ENCODE measurements at places on chromosomes 13 and 19.

DNA sequence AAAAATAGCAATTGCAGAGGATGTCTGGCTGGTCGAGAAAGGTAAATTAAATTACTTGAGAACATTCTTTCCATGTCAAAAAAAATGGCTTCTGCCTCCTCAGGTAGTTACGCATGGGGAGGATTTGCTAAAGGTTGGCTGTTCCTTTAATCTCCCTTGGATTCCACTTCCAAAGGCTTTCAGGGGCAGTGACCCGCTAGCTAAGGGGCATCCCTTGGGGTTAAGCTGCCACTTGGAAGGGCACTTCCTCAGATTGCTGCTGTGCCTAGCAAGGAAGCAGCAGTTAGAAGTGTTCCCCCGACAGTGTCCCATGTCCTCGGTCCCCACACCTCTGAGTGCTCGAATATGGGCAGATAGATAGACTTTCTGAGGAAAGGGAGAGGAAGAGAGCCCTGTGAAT, 108.5 kb downstream of the RGCC start:
- no peak for DNase-seq

DNA sequence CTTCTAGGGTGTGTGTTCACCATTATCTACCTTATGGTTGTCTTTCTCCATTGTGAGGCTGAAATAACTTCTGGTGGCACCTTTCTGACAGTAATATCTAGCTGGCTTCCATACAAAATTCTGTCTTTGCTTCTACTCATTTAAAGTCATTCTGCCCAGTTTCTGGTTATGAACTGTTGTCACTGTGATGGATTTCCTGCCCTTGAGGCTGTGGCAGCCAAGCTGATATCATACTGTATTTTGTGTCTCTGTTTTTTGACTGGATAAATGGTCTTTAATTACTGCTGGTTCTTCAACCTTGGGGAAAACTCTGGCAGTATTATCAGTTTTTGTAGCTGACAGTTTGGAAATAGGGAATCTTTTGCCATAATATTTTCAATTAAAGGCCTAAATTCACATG, 233.4 kb downstream of the GPC6 start:
- DNase-seq, result no peak

GRCh38 chr13:112702986-112703379, 13.1 kb downstream of the ATP11A start:
- no peak for DNase-seq

DNA sequence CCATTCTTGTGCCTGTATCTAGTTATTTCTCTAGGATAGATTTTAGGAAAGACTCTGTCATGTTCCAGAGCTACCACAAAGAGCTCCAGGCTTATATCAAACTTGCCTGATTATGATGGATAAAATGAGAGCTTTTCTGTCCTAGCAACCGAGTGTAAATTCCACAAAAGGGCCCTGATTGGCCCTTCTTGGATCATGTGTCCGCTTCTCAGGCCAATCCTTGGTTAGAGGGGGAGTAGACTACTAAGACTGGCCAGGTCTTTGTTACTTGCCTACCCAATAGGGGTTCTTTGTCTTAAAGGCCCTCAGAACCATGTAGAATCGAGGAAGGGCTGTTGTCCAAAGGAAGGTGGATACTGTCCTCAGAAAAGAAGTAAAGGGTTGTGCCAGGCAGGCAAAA, 2.4 kb downstream of the DHX34 start:
- no peak for DNase-seq

GRCh38 chr19:56351208-56351607, 36.6 kb upstream of the ZSCAN5A start:
- no peak for DNase-seq

DNA sequence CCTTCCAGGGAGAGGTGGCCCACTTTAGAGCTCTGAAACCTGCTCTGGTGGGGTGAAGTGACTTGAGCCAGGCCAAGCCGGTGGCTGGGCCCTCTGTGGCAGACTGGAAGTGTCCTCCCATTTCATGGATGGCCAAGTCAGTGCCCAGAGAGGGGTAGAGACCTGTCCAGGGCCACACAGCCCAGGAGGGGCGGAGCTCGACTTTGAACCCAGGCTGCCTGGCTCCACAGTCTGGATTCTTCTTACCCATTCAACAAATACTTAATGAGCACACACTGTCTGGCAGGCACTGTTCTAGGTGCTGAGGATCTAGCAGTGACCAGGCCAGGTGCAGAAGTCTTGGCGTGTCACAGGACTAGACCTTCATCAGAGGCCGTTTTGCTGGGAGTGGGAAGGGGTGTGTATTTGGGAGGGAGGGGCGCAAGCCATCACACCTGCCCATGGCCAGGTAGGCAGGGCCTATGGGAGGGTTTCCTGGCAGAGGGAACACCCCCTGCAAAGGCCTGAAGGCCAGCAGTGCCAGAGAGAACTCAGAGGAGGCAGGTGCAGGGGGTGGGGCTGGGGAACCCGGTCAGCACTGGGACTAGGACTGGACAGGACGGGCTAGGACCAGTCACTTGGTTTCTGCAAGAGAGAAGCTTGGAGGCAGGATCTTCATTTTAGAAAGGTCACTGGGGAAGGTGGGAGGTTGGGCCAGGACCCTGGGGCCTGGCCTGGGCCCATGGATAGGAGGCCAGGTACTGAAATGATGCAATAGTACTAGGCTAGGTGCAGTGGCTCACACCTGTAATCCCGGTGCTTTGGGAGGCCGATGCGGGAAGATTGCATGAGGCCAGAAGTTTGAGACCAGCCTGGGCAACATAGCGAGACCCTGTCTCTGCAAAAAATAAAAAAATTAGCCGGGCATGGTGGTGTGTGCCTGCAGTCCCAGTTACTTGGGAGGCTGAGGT, 31.8 kb downstream of the DNM2 start:
- no peak for DNase-seq

- no peak for DNase-seq
These were observed 305.2 kb downstream of the NDFIP2 start for GRCh38 chr13:79786176-79786575.

- no peak for DNase-seq
These were observed 2.1 kb downstream of the DAPK3 start for GRCh38 chr19:3968556-3969434.

DNA sequence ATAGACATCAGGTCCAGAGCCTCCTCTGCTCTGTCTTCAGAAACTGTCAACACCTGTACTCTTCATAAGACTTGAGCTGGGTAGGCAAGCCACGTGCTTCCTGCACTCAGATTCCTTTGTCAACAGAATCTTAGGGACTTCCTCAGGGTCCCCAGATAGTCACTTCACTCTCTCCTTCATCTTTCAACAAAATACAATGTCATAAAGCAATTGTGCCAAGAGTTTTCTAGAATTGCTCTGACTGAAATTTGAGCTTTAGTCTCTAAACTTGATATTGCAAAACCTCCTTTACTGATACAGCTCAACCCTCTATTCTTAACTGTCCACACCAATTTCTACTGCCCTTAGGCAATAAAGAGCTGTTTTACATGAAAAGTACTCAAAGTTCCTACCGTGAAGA, 179.9 kb downstream of the IRS2 start:
- no peak for DNase-seq

DNA sequence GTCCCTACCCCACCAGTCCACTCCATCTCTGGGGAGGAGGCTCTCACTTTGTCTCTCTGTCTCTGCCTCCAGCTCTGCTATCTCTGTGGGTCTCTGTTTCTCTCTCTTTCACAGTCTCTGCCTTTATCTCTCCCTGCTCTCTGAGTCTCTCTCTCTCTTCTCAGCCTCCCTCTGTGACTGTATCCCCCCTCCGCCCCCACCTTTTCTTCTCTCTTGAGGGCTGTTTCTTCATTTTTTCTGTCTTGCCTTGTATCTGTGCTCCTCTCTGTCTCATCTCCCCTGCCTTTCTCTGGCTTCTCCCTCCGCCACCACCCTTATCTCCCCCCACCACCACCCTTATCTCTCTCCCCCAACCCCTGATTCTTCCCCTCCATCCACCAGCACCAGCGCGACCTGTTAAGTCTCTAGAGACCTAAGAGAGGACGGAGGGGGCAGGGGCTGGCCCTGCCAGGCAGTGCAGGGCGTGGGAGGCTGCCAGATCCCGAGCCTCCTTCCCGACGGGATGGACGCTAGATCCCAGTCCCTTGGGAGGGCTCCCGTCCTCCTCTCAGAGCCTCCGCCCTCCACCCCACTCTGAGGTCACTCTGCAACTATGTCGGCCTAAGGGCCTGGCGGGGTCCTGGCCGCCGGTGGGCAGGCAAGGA, 1.0 kb downstream of the AXL start:
- no peak for DNase-seq

DNA sequence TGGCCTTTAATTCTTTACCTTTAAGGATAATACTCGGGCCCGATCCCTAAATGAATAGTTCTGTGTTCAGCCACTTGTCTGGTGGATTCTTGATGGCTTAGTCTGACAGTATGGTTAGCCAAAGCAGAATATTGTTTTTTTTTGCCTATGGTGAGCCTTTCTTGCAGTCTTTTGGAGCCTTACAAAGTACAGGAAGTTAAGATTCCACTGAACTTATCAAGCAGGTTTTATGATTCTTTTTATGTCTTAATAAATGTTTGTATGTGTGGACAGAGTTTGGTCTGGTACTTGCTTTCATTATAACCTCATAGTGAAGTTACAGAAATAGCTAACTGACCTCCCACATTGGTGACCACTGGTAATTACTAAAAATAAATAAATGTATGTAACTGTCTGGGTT, 17.1 kb downstream of the PCCA start:
- DNase-seq, result no peak

- DNase-seq, result no peak
These were observed 165.6 kb downstream of the POU4F1 start for GRCh38 chr13:78437781-78438180.

GRCh38 chr19:43534816-43535761, 2.1 kb downstream of the ZNF575 start:
- no peak for DNase-seq

GRCh38 chr13:61857198-61857597, 441.5 kb upstream of the PCDH20 start:
- no peak for DNase-seq

GRCh38 chr19:48501494-48502349, 9.9 kb downstream of the LMTK3 start:
- peak; percentile 70 for DNase-seq

GRCh38 chr19:53196777-53197396, 3.7 kb upstream of the ZNF665 start:
- peak; percentile 94 for DNase-seq

DNA sequence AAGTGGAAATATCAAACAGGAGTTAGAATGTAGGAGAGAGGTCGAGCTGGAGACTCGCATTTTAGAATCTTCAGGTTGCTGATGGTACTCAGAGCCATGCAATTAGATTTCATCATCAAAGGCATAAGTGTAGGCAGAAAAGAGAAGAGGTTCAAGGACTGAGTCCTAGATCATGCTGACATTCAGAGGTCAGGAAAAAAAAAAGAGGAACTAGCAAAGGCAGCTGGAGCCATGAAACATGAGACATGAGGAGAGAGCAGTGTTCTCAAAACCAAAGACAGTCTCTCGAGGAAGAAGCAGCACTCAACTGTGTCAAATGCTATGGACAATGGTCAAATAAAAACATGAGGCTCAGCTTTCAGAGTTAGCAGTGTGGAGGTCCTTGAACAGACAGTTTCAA, 12.4 kb upstream of the TPP2 start:
- DNase-seq, result no peak

GRCh38 chr13:74674720-74675119, 540.5 kb upstream of the KLF12 start:
- DNase-seq, result no peak

- DNase-seq, result no peak
These were observed 126.5 kb upstream of the NBEA start for GRCh38 chr13:34815526-34815925.

DNA sequence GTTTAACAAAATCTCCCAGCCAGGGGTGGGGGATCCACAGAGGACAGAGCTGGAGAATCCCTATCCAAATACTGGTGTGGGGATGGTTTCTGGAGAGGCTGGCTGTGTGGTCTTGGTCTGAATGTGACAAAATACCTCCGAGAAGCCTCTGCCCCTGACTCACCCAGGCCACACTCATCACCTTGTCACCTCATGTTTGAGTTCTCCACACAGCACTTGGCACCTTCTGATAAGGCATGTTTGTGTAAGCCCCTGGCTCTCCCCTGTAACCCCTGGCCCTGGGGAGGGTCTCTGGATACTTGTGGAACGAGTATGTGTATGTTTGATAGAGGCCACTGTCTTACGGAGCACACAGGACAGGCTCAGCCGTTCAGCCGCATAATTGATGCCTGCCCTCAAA, 14.7 kb downstream of the TECR start:
- no peak for DNase-seq

GRCh38 chr19:38839816-38840582, 8.4 kb upstream of the ECH1 start:
- DNase-seq, result no peak

GRCh38 chr19:39637891-39638290, 17.8 kb upstream of the LGALS16 start:
- no peak for DNase-seq

DNA sequence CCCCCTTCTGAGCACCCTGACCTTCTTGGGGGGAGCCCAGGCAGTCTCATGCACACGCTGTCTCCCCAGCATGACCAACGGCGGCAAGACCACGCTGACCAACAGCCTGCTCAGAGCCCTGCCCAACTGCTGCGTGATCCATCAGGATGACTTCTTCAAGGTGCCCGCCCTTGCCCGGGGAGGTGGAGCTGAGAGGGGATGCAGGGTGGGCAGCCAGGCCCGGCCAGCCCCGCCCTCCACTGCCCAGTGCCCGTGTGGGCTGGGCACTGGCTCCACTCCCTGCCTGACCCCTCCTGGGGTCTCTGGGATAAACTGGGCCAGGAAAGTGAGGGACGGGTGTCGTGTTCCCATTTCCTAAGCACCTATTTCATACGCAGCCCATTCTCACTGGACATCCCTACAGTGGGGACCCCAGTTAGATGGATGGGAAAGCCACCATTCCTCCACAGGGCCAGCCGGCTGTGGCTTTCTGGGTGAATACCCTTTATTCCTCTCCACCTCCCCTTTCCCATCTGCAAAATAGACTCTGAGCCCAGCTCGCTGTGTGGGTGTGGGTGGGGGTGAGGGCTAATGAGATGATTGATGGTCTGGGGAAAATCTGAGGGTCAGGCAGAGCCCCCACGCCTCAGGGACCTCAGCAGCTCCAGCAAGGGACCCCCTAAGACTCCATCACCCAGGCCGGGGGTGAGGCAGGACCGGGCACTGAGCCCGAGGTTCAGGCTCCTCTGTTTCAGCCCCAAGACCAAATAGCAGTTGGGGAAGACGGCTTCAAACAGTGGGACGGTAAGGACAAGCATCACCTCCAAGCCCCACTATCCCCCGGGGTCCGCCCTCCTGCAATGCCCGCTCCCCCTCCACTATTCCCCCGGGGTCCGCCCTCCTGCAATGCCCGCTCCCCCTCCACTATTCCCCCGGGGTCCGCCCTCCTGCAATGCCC, 3.9 kb downstream of the NMRK2 start:
- no peak for DNase-seq

- DNase-seq, result no peak
These were observed 55.5 kb downstream of the CYSLTR2 start for GRCh38 chr13:48709213-48709612.

GRCh38 chr13:74153316-74153715, 19.1 kb upstream of the KLF12 start:
- DNase-seq, result no peak

Data from stimulated activated CD4-positive, alpha-beta T cell treated with anti-CD3 and anti-CD28 coated beads, Interleukin-12 subunit alpha, Interleukin-12 subunit beta, amount 100 ng/mL, for 48 hours (primary cell).